ENCODE measurements at places on chromosomes 6 and 20. TPM values are rescaled to one million over a fixed set of nuclear protein-coding genes. Genes with fewer than 3 reads are reported as not detected.
A peak's percentile ranks its signal among the peaks of the same experiment; 100 is the strongest.

DNA sequence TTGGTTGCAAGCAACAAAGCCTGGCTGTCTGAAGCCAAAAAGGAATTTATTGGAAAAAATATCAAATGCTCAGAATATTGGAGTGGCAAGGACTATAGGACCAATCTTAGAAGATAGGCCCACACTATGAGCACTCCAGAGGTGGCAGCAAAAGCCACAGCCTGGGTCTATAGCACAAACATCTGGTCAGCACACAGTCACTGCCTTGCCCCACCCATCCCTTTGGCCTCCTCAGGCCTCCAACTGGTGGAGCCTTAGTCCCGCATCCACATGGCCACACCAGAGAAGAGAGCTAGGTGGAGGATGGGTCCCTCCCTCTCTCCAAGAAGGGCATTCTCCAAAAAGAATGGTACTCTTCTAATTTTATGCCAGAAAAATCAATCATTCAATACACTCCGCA, 14.0 kb downstream of the NUDT3 start:
- no peak for DNase-seq

DNA sequence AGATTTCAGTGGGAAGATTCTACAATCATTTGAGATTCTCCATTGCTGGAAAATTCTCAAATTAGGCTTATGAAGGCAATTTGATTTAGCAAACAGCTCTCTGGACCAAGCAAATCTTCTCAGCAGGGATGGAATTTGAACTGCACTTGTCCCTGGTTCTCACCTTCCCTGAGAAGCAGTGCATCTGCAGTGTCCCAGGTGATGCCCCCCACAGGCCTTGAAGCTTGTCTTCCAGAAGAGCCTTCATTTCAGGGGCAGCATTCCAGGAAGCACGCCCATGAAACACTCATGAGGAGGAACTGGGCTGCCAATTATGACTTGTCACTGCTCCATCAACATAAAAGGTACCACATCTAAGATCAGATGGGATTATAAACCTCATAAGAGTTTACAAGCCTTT, 82.8 kb upstream of the HDAC2 start:
- no peak for DNase-seq

DNA sequence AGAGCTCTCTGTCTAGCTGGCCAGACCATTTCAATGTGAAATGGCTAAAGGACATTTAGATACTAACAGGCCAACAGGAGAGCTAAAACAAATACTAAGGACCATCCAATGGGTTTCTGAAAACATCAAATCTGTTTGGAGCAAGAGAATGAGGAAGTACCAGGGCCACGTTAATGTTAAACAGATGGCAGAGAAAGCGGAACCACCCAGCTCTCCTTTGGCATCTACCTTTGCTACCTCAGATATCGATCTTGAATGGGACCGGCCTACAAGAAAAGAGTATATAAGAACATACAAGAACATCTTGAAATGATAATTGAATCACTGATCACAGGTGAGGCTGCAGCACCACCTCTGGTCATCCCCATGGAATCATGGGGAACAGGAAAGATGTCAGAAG, 31.8 kb downstream of the KCNK5 start:
- no peak for DNase-seq

DNA sequence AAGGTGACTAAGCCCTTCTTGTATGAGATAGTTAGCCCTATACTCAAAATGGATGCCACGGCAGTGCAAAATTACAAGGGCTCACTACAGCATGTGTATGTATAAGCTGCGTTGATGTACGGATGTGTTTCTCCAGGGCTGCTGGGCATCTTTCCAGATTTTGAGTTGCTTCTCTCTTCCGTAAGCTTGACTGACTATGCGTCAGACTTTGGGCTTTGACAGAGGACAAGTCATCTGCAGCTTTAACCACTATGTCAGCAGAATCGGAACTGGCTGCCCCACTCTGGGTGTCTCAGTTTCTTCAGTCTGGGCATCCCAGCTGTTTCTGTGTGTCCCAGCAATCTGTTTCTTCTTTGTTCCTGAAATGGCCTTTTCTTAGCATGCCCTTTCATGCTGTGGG, 241.6 kb downstream of the BTBD3 start:
- DNase-seq, result no peak

GRCh38 chr6:148934539-148934938, 187.7 kb downstream of the UST start:
- DNase-seq, result peak; percentile 26

DNA sequence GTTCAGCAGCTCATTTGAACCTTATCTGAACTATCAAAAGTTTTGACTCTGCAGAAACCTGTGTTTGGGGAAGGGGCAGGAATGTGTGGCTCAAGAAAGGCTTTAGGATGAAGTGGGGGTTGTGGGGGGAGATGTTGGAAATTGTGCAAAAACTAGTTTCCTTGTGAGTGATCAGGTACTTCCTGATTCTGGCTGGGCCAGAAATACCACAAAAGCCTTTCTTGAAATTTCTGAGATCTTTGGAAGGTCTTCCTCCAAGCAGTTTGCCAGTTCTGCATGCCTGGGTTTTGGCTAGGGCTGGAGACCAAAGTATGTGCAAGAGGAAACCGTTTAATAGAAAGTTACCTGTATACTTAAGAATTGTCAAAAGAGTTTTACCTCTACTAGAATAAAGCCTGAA, 116.6 kb downstream of the BMP2 start:
- DNase-seq, result no peak

DNA sequence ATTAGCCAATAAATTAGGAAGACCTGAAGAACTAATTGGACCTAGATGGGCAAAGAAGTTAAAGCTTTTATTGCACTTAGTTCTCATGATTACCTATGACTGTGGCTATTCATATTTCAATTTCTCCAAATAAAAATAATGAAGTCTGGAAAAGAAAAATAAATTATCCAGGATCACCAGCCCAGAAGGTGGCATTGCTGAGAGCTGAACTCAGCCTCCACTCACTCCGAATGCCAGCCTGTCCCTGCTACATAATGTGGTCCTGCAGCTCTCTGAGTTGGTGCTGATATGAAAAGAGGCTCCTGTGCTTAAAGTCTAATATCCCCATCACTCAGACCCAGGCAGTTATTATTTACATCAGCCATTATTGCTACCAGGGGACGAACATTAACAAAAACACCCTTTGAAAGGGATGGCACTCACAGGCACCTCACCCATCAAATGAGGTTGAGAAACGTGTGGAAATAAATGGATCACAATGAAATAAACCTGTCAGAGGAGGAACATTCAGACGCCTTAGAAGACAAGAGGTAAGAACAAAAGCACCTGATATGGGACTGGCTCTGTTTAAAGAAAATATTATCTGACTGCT, 649.7 kb upstream of the CHD6 start:
- no peak for DNase-seq

Gene KHDRBS2
- not detected for total RNA-seq

Gene CRISP3
- total RNA-seq, result not detected

All from HT1080 (cell line).